ENCODE measurements at places on chromosomes 3 and 15.
A peak's percentile ranks its signal among the peaks of the same experiment; 100 is the strongest.

DNA sequence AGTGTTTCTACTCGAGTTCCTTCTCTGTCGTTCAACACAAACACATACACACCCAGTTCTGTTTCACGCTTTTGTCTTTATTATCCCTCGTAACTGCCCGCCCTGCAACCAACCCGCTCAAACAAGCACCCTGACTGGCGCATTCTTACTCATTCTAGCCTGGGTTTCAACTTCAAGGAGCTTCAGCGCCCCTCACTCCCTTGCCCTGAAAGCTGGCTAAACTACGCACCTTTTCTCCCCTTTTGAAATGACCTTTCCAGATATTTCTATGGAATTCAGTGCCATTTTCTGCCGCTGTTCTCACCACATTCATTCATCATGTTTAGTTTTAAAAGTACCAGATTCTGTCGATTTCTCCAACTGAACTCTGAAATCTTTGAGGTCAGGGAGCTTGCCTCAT, 653 bp upstream of the MFSD1 start:
- peak; percentile 14 for DNase-seq

- no peak for DNase-seq
Observed at GRCh38 chr3:50604628-50605588, 6.7 kb downstream of the CISH start.

DNA sequence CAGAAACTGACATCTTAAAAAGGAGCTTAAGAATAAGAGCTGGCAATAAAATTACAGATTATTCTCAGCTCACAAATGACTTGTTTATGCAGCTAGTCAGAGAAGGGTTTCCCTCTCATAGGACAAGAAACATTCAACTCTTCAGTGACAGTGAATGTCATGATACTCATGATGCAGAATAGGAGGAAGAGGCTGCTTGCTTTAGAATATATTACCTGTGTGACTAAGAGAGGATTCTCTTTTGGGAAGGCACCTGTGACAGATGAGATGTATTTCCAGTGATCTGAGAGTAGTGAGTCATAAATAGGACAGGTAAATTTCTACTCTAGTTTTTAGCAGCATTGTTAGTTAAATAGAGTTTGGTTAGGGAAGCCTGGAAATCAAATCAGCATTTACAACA, 39.9 kb downstream of the RASA2 start:
- no peak for DNase-seq

GRCh38 chr3:174755833-174756829, 103.0 kb upstream of the NAALADL2 start:
- DNase-seq: peak; percentile 54

DNA sequence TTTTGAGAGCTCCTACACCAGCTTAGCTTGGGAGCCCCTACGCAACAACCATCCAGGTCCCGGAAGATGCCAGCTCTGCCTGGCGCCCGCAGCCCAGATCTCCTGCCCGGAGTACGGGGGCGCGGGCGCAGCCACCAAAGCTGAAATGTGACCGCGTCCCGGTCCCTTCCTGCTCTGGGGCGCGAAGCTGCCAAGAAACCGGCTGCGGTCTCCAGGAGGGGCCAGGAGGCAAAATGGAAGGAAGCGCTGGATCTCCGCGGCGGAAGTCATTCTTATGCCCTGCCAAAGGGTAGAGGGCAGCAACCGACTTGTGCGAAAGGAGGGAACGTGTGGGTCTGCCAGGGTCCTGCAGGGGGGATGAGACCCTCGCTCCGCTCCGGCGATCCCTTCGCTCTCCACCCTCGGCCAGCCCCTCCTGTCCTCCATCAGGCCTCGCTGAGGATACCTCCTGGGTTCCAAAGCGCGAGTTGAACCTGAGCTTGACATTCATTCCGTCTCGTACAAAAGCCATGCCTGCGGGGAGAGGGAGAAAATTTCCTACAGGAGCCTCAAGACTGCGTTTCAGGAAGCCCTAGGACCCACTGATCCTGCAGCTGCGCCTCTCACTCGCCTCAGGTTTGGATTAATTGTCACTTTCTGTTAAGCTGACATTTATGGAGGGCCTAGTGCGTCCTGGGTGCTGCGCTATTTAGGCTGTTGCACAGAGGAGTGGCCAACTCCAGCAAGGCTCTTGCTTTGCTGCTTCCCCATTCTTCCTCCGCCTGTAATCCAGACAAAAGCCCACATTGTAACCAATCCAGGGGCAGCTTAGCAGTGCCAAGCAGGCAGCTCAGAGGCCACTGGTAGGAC, 98.3 kb upstream of the VGLL3 start:
- peak; percentile 37 for DNase-seq
